ENCODE measurements at places on chromosomes 2 and 18. TPM values are rescaled to one million over a fixed set of nuclear protein-coding genes. Genes with fewer than 3 reads are reported as not detected.

DNA sequence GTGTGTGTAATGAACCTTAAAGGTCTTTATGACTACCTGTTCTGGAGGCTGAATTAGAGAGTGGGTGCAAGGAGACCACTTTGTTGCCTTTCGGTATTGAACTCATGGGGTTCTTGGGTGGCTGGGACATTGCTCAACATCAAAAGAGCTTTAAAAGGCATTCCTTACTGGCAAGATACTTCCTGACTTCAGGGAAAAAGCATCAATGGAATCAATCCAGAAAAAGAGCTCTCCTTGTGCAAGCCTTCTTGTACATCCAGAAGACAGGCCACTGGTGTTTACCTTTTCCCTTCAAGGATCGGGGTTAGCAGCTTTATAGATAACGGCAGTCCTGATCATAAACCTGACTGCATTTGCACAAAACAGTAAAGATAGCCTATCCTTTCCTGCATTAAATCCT lies 9.5 kb downstream of the PNO1 start:
- DNase-seq: no peak

UGT1A4 gene
- total RNA-seq: not detected

DNA sequence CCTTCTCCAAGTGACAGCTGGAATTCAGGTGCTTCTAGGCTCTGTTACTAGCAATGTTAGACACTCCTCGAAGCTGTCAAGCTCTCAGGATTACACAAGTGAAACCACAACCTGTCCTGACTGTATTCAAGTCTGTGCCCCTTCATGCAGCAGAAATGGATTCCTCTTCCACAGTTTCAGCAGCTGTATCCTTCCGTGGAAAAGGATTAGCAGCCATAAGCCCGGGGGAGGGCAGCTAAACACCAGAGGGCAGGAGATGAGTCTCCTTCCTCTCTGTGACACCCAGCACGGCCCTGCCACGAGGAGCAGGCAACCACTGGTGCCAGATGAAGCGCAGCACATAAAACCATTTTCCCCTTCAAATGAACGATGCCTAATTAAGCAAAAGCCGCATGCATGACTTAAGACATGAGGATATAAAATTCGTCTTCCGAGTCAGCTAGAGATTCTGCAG lies 1.2 kb downstream of the ST3GAL5 start:
- no peak for DNase-seq

GRCh38 chr2:162106146-162106551 lies 32.1 kb upstream of the DPP4 start:
- no peak for DNase-seq

GRCh38 chr18:49172246-49172645 lies 221.5 kb upstream of the SMAD7 start:
- DNase-seq: no peak

NETO1 gene
- total RNA-seq: 5.9 TPM

- no peak for DNase-seq
These were observed 44.9 kb downstream of the SOCS6 start for GRCh38 chr18:70333757-70334156.

GPR55 gene
- not detected for total RNA-seq

- DNase-seq: no peak
These were observed 7.5 kb downstream of the SLC39A10 start for GRCh38 chr2:195664528-195664927.

ANKRD30B gene
- total RNA-seq: not detected

- no peak for DNase-seq
These were observed 368.1 kb upstream of the CDH19 start for GRCh38 chr18:66971960-66972359.

GRCh38 chr2:121790276-121790956 lies 35.0 kb downstream of the TSN start:
- no peak for DNase-seq

DNA sequence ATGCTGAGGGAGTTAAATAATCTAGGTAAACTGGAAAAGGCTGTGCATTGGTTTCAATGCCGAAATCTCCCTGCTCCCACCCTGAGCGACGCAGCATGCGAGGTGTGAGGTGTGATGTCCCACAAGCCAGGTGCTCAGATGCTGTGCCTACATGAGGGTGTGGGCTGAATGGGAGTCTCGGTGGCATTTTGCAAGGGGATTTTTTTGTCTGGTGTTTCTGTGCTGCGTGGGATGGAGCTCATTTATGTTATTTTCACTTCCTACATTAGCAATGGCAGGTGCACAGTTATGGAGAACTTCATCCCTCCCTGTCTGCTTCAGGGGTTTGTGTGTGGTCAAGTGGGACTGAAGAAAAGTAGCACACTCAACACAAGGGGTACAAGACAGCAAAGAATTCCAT lies 110.2 kb upstream of the CCDC68 start:
- no peak for DNase-seq

DUSP2 gene
- total RNA-seq: 13.5 TPM

MERTK gene
- 4.8 TPM for total RNA-seq

- DNase-seq: no peak
These were observed 92.7 kb upstream of the ASAP2 start for GRCh38 chr2:9113916-9114315.

KCNG3 gene
- total RNA-seq: 16.5 TPM

GRCh38 chr2:177393203-177393755 lies 706 bp downstream of the AGPS start:
- DNase-seq: no peak

DNA sequence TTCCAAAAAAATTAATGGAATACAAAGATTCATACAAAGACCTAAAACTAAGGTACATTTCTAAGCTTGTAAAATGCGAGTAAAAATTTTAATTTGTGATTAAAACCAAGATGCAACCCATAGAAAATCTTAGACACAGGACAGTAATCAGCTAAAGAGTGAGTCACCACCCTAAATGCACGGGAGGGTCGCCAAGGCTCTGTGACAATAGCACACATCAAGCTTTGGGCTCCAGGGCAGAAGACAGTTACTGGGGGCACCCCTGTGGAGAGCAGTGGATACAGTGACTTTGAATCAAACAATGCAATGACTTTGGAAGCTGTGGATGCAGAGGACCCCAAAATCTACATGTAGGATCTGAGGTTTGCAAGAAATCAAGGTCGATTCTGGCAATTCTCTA lies 7.5 kb downstream of the FLACC1 start:
- no peak for DNase-seq
